ENCODE measurements at places on chromosomes 6 and 20.

GRCh38 chr6:107877968-107878367 lies 53.9 kb upstream of the SCML4 start:
- no peak for DNase-seq

- DNase-seq: no peak
Measured at GRCh38 chr20:15318682-15319081, 981.3 kb upstream of the FLRT3 start.

GRCh38 chr6:134345789-134346188 lies 27.9 kb upstream of the SGK1 start:
- DNase-seq: no peak

DNA sequence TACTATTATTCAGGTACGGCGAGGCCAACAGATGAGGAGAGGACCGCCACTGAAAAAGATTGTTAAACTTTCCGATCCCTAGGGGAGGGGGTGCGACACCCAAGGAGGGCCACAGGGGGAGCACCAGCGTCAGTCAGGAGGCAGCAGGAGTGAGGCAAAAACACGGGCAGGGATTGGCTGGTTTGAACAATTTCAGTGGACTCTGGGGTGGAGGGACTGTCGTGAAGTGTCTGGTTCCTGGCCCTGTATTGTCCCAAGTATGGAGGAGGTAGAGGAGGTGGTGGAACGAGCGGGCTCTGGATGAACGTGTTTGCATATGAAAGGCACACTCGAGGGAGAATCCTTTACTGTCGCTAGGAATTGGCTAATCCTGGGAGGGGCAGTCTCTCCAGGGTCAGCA lies 32.5 kb upstream of the MCUR1 start:
- no peak for DNase-seq

DNA sequence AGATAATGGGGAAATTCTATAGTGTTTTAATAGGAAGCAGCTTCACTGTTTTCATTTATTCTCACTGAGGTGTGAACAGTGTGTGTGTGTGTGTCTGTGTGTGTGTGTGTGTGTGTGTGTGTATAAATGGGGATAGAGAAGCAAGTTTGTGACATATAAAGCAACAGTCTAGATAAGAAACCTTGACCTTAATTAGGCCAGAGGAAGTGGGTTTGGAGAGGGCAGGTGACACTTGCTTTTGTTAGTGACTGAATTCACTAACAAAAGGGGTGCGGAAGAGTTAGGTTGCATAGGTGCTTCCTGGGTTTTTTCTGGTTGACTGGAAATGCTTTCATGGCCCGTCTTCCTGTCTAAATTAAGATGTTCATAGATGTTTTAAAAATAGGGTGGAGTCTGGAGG lies 515.7 kb upstream of the FLRT3 start:
- DNase-seq: no peak

DNA sequence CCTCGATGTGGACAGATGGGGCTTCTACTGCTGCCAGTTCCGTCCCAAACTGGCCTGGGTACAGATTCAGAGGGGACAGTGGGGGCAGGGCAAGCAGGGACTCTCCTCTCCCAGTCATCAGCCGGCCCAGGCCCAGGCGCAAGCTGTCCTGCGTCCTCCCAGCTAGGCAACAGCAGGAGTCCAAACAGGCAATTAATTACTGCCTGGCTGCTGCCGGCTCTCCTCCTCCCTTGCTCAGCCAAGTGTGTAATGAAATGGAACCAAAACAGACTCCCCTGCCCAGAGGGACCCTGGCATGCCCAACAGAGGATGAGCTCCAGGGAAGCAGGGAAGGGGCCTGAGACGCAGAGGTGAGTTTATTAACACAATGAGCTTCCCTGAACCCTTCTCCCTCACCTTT lies 17.8 kb upstream of the SLC32A1 start:
- DNase-seq: no peak

GRCh38 chr6:105836379-105836778 lies 249.8 kb upstream of the PRDM1 start:
- DNase-seq: no peak

GRCh38 chr6:112237595-112237994 lies 16.8 kb downstream of the LAMA4 start:
- DNase-seq: no peak

DNA sequence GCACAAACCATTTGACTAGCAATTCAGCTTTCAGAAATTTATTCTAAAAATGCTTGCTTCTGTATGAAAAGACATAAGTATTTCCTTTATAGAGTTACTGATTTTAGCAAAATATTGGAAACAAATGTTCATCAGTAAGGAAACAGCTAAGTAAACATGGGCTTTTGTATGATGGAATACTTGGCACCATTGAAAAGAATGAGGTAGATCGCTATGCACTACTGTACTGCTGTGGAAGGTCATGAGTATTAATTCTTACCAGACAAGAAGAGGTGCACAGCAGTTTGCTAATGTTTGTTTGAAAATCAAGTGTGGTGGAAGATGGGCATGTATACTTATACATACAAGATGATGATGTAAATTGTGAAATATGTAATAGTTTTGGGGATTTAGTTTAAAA lies 73.0 kb downstream of the FARS2 start:
- no peak for DNase-seq

DNA sequence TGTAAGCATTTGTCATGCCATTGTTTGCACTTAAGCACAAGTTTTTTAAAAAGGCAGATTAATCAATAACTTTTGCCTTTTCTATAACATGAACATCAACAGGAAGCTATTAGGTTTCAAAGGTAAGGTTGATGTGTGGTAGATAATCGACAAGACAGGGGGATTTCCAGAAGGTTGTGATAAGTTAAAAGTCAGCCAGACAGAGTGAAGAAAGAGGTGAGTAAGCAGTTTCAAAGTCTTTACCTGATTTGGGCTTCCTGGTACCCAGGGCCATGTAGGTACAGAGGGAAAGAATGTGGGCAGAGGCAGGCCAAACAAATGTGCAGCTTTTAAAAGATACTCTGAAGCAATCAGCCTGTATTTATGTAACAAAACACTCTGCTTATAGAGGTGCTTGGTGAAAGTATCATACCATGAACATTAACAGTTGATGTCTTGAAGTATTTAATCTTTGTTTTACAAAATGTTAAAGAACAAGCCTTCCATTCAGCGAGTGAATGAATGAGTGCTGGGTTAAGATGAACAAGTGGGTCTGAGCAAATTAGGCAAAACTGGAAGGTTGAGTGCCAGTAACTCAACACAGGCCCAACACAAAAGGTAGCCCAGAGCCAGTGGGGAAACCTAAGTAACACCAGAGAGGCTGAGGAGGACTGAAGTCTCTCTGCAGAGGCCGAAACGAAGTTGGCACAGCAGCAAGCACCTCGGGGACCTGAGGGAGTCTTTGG lies 60.2 kb downstream of the LRRC1 start:
- no peak for DNase-seq

DNA sequence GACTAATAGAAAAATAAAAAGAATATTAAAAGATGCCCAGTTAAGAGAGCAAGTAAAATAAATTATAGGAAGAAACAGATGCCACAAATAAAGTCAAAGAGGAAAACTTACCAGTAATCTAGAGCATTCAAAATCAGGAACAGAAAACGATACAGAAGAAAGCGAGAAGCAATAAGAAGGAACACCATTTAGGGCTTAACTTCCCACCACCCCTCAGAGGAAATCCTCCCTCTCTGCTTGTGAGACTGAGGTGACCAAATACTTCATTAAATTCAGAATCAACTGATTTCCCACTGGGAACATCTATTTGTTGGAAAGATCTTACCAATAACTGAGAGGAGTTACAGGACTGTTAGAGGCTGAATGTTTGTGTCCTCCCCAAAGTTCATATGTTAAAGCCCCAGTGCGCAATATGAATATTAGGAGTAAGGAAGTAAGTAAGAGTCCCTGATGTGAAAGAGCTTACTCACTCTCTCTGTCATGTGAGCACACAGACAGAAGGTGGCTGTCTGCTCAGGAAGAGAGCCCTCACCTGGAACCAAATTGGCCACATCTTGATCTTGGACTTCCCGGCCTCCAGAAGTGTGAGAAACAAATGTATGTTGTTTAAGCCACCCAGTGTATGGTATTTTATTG lies 19.5 kb downstream of the KATNA1 start:
- DNase-seq: no peak

DNA sequence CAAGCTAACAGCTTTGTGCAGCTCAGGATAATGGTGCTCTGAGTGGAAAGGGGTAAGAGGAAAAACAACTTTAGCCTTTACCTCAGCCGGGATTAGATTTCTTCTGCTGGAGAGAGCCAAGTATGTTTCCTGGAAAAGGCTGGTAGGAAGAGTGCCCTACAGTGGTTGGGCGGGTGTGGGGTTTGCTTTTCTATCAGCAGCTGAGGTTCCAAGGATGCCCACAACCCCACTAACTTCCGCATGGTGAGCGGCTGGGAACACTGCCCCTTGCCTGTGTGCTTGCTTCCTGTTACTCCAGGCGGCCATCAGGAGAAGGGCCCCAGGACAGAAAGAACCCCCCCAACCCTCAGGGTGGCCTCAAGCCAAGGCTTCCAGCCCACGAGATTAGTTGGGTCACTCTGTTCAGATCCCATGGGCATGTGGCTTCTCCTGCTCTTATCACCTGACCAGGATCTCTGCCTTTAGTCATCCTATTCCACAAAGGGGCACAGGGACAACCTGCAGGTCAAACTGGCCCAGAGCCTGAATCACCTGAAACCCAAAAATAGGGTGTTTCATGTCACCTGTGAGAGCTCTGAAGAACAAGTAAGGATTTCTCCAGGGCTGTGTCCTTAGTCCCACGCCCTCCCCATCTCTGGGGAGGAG lies 10.5 kb downstream of the MRPS18A start:
- no peak for DNase-seq

- DNase-seq: no peak
Measured at GRCh38 chr20:5024103-5024502, 22.8 kb upstream of the SLC23A2 start.

DNA sequence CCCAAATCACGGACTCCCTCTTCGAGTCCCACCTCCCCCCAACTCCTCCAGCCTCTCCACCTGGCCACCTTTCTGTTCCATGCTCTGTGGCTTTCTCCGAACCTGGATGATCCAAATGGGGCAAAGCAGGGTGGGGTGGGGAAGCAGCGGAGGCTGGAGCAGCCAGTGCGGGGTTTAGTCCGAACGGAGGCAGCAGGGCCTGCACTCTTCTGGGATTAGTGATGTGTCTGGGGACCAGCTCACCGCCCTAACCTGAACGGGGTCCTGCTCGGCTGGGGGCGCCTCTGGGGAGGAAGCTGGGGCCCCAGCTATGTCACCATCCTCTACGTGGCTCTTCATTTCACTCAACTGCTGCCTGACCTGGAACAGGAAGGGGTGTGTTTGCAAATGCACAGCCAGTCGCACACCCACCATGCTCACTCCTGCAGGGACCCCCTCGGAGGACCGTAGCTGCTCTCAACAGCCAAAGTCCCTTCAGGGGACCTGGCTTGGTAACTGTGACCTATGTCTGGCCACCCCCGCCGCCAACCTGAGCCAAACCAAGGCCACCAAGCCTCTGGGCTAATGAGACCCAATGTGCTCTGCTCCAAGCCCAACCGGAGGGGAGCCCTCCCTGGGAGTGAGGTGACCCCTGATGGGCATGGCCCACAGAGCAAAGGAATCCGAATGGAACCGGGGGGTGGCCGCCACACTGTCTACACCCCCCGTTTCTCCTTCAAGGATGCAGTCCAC lies 46.8 kb downstream of the DSTN start:
- no peak for DNase-seq

DNA sequence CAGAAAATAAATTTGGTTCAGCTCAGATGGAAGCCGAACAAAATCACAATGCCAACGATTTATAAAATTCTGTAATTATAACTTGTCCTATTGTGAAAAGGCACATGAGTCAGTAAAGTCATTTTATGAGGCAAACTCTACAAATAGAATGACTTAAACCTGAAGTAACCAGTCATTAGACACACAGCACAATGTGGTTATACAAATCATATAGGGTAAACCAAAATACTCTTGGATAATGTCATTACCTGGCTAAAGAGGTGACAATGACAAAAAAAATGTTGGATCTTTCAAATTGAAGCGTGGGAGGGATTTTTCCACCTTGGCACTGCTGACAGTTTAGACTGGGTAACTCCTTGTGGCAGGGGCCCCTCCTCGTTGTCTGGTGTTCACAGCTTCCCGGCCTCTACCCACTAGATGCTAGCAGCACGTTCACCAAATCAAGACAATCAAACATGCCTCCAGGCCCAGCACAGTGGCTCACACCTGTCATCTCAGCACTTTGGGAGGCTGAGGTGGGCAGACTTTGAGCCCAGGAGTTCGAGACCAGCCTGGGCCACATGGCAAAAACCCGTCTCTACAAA lies 5.0 kb downstream of the ANKRD60 start:
- no peak for DNase-seq

DNA sequence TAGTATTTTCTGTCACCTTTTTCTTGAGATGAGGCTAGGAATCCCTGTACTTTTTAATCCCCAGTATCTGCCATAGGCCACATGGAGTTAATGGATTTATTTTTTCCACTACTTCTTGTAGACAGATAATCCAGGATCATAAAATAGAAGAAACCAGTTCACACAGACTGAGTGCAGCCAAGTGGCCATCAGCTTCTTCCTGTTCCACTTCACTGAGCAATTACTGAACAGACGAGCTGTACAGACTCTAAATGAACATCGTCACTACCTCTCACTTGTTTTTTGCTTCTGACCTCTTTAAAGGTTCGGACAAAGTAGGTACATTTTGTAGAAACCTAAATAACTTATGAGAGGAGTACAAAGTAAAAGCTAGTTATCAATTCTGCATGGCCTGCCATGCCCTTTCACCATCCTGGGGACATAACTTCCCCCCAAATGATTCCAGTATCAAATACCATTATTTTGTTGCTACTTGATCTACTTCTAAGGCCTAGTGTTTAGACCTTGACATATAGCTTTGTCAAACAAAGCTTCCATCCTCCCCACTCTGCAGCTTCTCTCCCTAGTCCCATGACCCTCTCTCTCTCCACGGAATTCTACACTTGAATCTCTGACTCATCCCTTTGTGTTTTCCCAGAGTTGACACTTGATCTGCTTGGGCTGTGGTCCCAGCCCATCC lies 34.4 kb upstream of the ARHGAP18 start:
- DNase-seq: no peak

DNA sequence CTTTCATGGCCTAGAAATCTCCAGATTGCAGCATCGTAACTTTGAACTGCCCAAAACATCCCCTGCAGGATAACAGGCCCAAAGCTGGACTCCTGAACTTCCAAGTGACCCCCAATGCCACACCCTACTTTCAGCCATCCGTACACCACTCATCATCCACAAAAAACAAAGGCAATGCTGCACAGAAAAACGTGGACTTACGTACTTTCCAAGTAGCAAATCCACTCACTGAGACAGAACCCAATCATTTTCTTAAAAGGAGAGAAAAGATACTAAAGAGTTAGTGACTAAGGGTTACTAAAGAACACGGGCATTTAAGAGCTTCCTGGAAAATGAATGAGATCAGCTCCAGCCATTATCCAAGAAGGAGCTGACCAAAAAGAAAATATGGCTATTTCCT lies 211.0 kb downstream of the WDR27 start:
- DNase-seq: no peak
